ENCODE measurements at places on chromosomes 4 and X. TPM values are rescaled to one million over a fixed set of nuclear protein-coding genes. Genes with fewer than 3 reads are reported as not detected.
A peak's percentile ranks its signal among the peaks of the same experiment; 100 is the strongest.

Gene GAGE2A
- total RNA-seq: not detected

Gene CITED1
- total RNA-seq: 3.9 TPM

Gene CT47A1
- not detected for total RNA-seq

Gene LNX1
- total RNA-seq: 17.2 TPM

Gene MAGEC2
- not detected for total RNA-seq

Gene CXCL1
- 1.2 TPM for total RNA-seq

Gene XK
- total RNA-seq: 4.1 TPM

Gene LRIT3
- 0.36 TPM for total RNA-seq

Gene PABPC4L
- 3.7 TPM for total RNA-seq

Gene ESX1
- total RNA-seq: not detected

GRCh38 chrX:131264053-131264452 lies 25.1 kb downstream of the IGSF1 start:
- DNase-seq: no peak

DNA sequence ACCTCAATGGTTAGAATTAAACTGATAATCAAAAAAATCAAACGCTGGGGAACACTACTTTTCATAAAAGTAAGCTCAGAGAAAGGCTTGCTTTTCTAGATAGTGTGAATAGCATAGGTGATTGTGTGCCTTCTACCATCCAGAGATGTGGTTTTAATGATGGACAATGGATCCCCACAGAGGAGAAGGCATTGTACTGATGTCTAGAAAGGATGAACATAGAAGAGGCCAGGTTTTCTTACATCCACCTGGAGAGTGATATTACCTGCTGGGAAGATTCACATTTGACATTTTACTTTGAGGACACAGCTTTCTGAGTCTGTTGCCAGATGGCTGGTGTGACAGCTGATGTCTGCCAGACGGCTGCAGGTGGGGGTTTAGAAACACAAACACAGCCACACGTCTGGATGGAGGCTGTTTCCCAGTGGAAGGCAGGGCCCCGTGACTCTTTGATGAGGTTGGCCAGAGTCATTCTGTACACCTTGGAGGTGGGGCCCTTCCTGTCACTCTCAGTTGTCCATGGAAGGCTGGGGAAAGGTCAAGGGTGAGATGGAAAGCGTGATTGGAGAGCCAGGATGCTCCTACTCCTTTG lies 114.4 kb downstream of the PSAPL1 start:
- no peak for DNase-seq

- no peak for DNase-seq
Observed at GRCh38 chr4:40600850-40601249, 28.8 kb downstream of the RBM47 start.

DNA sequence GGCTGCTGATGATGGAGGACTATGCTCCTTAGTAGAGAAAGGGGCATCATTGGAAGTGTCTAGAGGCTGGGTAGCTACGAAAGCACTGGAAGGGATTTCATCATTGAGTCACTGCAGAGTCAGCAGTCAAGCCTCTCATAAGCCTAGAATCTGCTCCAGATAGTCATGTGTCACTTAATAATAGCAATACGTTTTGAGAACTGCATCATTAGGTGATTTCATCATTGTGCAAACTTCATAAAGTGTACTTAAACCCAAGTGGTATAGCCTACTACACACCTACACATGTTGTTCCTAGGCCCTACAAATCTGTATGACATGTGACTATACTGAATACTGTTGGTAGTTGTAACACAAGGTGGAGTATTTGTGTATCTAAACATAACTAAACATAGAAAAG lies 165.6 kb downstream of the PTTG2 start:
- no peak for DNase-seq

GRCh38 chr4:3369781-3370674 lies 71.7 kb upstream of the HGFAC start:
- peak; percentile 57 for DNase-seq

GRCh38 chr4:70945046-70945445 lies 42.9 kb downstream of the MOB1B start:
- no peak for DNase-seq

- DNase-seq: no peak
Observed at GRCh38 chrX:41095908-41096307, 10.7 kb downstream of the USP9X start.

GRCh38 chrX:111854556-111855490 lies 21.2 kb upstream of the TRPC5OS start:
- DNase-seq: no peak

- no peak for DNase-seq
Observed at GRCh38 chr4:149269835-149270234, 545.8 kb downstream of the IQCM start.

GRCh38 chr4:6115746-6116586 lies 84.4 kb downstream of the JAKMIP1 start:
- no peak for DNase-seq

DNA sequence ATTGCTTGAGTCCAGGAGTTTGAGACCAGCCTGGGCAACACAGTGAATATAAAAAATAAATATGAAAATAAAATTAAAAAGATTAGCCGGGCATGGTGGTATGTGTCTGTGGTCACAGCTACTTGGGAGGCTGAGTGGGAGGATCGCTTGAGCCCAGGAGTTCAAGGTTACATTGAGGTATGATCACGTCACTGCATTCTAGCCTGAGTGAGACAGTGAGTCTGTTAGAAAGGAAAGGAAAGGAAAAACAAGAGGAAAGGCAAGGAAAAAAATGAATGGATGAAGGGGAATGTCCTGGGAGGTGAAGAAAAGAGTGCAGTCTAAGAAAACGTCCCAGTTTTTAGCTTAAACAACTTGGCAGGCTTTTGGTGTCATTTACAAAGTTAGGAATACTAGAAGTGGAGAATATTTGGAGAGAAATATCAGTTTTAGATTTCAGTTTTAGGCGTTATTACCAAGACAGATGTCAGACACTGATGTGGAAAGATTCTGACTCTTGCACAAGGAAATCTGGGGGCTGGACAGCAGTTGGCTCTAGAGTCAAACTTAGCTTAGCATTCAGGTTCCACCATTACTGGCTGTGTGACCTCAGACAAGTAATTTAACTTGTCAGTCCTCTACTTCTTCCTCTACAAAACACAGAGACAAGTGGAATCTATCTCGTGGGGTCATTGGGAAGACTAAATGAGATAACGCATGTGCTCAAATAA lies 139.0 kb downstream of the TSPAN5 start:
- no peak for DNase-seq

GRCh38 chr4:89134775-89135319 lies 23.5 kb downstream of the TIGD2 start:
- no peak for DNase-seq

DNA sequence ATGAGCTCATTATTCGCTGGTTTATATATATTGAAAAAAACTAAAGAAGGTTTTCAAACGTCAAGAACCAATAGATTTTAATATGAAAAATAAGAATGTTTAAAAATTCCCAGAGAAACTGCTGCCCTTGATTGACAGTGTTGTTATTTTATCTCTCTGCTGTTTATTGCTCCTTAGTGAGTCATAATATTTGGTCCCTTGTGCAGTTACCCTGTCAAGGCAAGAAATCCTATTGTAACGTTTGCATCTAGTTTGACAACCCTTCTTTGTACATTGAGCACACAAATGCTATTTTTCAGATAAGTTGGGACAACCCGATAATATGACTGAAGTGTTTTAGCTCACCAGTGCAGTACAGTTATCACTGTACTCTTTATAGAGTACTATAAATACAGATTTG lies 349.4 kb downstream of the CCSER1 start:
- DNase-seq: no peak

- no peak for DNase-seq
Observed at GRCh38 chrX:72430405-72430968, 124.8 kb upstream of the CITED1 start.

DNA sequence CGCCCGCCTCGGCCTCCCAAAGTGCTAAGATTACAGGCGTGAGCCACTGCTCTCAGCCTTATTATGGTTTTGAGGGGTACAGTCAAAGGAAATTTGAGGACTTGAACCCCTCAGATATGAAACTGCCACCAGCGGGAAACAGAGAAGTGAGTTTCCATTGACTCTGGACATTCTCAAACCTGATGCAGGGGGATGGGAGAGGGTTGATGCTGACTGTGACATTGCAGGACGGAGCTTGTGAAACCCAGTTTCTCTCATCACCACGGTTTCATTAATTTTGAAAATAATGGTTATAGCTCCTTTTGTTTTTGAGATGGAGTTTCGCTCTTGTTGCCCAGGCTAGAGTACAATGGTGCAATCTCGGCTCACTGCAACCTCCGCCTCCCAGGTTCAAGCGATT lies 18.2 kb upstream of the NKRF start:
- no peak for DNase-seq

DNA sequence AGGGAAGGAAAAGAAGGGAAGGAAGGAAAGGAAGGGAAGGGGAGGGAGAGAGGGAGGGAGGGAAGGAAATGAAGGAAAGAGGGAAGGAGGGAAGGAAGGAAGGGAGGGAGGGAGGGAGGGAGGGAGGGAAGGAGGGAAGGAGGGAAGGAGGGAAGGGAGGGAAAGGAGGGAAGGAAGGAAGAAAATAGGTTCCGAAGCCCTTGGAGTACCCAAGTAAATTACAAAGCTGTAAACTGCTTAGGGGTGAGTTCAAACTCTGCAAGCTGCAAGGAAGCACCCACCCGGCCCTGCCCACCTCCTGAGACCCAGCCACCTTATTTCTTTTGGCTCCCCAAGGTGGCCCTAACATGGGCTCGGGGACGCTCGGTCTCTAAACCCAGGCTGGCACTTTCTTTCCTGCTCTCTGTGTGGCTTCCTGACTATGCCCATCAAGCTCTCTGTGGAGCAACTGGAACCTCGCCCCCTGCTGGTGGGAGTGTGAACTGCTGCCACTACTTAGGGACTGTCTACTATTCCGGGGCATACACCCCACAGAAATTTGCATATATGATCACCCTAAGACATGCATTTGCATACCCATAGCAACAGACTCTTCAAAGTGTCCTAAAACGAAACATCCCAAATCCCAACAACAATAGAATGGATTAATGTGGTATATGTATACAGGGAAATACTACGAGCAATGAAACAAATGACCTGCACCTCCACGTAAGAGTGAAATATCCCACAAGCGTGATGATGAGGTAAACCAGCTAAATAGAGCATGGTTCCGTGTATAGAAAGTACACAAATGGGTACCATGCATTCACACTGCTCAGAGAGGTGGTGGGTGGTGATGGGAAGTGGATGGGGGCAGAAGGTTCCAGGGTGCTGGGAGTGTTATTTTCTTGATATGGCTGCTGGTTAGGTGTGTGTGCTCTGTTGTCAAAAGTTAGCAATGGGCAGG lies 151.7 kb upstream of the TBL1X start:
- DNase-seq: no peak

DNA sequence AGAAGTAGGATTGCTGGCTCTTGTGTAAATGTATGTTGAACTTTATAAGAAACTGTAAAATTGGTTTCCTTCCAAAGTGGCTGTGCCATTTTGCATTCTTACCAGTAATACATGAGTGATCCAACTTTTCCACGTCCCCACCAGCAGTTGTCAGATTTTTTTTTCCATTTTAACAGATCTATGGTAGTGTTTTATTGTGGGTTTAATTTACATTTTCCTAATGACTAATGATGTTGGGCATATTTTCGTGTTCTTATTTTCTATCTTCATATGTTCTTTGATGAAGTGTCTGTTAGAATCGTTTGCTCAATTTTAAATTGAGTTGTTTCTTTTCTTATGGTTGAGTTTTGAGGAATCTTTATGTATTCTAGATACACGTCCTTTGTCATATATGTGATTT lies 56.2 kb downstream of the PHEX start:
- no peak for DNase-seq

DNA sequence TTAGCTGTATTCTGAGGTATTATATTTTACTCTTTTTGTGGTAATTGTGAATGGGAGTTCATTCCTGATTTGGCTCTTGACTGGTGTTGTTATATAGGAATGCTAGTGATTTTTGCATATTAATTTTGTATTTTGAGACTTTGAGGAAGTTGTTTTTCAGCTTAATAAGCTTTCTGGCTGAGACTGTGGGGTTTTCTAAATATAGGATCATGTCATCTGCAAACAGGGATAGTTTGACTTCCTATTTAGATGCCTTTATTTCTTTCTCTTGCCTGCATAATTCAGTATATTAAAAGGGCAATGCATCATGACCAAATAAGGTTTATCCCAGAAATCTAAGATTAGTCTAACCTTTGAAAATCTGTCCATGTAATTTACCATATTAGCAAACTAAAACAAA lies 44.7 kb upstream of the EPGN start:
- no peak for DNase-seq

DNA sequence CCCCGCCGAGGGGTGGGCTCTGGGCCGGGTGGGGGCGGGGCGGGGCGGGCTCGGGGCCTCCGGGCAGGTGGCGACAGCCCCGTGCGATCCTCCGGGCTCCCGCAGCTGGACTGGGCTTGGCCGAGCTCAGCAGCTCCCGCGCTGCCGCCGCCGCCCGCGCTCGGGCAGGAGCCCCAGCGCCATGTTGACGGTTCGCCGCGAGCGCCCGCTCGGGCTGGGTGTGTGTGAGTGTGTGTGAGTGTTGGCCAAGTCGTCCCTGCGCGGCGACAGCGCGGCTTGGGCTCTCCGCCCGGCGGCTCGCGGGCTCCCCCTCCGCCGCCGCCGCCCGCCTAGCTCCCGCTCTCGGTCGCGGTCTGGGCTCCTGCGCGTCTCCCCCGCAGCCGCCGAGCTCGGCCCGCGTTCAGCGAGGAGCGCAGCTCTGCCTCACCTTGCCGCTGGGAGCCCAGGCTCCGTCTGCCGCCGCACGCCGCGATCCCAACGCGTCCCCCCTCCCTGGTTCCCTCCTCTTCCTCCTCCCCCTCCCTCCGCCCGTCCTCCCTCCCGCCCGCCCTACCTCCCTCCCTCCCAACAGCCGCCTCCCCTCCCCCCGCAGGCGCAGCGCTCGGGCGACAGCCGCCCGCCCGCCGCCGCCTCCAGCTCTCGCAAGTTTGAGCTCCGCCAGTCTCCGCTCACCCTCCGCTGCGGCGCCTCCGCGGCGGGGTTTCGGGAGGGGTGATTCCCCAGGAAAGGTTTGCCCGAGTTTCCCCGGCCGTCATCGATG lies at the start of gene BCOR:
BCOR (minus strand) TSS at position 455 of the 760 bp plus-strand sequence. CDS start 20,029 bp downstream, outside the sequence.
- DNase-seq: peak; percentile 67
